Dermis microvascular lymphatic vessel endothelial cell (primary cell): ENCODE measurements at places on chromosomes 5 and 9. TPM values are rescaled to one million over a fixed set of nuclear protein-coding genes. Genes with fewer than 3 reads are reported as not detected.

- DNase-seq = no peak
Observed at GRCh38 chr9:79883073-79883645, 311.4 kb downstream of the TLE4 start.

GRCh38 chr9:106287731-106288130 lies 575.2 kb upstream of the ZNF462 start:
- DNase-seq = no peak

GRCh38 chr5:126263591-126264184 lies 159.5 kb upstream of the GRAMD2B start:
- DNase-seq = no peak

DNA sequence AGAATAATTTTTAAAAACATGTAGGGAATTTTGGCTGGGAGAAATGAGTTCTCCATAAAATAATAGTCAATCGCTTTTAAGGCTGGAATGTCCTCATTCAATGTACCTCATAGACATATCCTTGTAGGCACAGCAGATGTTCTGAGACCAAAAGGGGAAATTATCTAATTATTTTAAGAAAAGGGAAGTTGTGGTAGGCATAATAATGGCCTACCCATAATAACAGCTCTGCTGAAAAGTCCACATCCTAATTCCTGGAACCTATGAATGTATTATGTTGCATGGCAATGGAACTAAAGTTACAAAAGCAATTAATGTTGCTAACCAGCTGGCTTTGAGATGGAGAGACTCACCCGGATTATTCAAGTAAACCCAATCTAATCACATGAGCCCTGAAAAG lies 216.1 kb downstream of the TRIM36 start:
- DNase-seq = no peak

ZER1 gene
- total RNA-seq = 10.4 and 19.8 TPM in 2 replicates
